Vagina (tissue), 2 donors: ENCODE measurements at places on chromosomes 5 and 9.

DNA sequence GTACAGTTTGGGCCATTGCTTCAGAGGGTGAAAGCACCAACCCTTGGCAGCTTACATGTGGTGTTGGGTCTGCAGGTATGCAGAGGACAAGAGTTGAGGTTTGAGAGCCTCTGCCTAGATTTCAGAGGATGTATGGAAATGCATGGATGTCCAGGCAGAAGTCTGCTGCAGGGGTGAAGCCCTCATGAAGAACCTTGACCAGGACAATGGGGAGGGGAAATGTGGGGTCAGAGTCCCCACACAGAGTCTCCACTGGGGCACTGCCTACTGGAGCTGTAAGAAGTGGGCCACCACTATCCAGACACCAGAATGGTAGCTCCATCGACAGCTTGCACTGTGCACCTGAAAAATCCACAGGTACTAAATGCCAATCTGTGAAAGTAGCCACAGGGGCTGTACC, 113.6 kb upstream of the SPATA31C2 start:
- DNase-seq: no peak

GRCh38 chr9:92650839-92651621, 18.9 kb downstream of the IPPK start:
- no peak for DNase-seq

GRCh38 chr5:16539169-16539666, 73.6 kb upstream of the ZNF622 start:
- DNase-seq: peak; percentile 97

GRCh38 chr9:137188086-137188489, 272 bp downstream of the ANAPC2 start:
- DNase-seq: no peak

- no peak for DNase-seq
Observed at GRCh38 chr5:126373375-126374108, 49.7 kb upstream of the GRAMD2B start.

DNA sequence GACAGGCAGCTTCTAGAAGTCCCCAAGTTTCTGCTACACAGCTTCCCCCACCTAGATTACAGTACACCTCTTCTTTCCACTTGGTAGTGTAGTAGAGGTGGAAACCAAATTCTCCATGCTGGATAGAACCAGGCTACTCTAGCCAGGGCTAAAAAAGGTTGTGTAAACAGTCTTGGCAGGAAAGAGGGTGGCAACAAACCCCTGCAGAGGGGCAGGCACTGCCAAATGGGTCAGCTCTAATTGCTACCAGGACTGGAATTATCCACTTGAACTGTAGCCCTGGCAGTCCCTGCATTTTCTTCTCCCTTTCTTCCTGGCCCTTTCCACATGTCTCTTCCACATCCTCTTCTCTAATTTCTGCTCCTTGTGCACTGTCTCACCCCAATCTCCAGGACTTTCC, 24.8 kb downstream of the RANBP3L start:
- no peak for DNase-seq

DNA sequence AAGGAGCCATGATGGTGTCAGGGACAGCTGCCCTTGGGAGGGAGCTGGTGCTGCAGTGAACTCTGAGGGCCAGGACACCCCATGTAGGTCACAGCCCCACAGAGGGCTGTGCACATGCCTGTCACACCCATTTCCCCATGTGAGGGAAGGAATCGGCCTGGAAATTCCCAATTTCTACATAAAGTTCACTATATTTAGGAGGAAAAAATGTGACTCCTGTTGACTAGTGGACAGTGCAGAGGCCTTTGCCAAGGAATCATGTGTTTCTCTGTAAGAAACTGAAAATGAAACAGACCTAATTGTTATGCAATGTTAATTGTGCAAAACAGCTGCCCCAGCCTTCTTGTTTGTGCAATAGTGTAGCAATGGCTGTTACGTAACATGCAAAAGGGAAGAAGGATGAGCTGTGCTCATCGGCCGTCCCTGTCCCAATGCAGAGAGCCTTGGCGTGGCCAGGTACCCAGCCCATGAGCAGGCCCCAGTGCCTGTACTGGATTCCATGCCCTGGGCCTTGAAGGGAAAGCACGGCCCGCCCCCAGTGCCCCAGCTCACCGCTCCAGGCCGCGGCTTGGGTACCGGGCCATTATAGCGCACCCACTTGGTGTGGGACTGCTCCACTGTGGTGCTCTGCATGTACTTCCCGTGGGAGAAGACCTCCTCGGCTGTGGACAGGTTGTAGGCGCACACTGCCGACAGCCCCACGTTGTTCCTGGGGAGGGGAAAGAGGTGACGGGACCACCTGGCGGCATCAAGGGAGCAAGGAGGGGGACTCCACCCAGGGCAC, 70.0 kb downstream of the SECISBP2 start:
- no peak for DNase-seq

DNA sequence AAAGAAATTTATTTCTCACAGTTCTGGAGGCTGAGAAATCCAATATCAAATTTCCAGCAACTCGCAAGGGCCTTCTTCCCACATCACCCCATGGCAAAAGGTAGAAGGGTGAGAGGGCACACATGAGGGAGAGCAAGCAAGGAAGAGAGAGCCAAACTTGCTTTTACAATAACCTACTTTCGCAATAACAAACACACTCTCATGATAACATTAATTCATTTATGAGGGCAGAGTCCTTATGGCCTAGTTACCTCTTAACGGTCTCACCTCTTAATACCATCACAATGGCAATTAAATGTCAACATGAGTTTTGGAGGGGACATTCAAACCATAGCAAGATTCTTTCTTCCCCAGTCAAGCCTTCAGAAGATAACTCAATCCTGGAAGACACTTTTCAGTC, 11.6 kb upstream of the HRH2 start:
- no peak for DNase-seq

GRCh38 chr5:126675338-126675737, 74.6 kb downstream of the PHAX start:
- DNase-seq: no peak

DNA sequence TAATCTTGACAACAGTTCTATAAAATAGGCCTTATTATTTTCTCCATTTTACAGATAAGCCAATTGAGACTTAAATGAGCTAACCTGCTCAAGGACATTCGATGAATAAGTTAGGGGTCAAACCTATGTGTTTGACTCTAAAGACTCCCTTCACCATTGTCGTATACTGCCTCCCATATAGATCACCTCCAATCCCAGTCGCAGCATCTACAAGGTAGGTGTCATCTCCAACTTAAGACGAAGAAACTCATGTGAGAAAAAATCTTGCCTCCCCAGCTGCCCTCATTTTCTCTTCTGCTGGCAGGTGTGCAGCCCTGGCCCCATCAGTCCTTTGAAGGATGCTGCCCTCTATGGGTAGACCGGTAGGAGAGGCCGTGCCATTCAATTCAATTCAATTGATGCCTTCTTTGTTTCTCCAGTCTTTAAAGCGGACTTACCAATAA, 75.2 kb upstream of the SMARCA2 start:
- DNase-seq: no peak

- no peak for DNase-seq
Observed at GRCh38 chr9:84785792-84786547, 116.4 kb downstream of the NTRK2 start.

DNA sequence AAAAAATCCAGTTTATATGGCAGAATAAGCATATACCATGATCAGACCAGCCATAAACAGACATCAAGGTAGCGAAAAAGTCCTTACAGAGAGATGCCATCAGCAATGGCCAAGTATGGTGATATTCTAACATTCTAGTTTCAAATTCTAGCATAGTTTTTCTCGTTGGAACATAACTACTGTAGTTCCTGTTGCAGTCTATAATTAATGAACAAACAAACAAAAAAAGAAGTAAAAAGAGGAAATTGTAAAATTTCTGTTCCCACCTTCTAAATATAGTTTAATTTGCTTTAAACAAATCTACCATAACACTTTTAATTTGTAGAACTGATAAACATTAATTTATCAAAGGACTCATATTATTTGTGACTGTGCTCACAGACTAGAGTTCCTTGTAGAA, 9.9 kb upstream of the CD180 start:
- DNase-seq: no peak

DNA sequence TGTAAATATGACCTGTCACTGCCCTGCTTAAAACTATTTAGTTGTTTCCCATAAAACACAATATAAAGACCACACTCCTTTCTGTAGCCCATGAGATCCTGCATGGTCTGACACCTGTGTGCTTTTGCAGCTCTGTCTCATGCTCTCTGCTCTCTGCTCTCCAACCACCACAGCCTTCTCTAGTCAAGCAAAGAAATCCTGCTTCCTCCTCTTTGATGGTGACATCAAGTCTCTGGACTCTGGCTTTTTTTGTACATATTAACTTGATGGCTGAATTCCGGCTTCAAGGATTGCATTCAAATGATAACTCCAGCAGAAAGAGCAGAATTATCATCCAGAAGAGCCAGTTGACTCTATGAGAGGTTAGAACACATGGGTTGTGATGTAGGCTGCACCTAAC, 58.2 kb downstream of the CHSY3 start:
- no peak for DNase-seq

DNA sequence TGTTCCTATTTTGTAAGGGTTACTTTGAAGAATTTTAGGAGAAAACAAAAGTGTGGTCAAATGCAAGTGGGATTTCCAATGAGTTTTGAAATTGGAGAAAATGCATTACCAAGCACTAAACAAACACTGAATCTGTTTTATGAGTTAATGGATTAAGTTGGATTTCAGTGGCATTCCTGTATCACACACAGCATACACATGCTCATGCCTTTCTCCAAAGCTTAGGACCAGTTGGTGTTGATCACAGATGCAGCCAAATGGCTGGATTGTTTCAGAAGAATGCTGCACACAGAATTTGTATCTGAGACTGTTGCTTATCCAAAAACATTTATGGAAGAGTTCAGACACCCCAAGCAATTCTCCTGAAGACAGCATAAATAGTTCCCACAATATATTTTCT, 611.1 kb downstream of the ACTL7B start:
- DNase-seq: no peak

GRCh38 chr5:103345461-103345860, 86.9 kb downstream of the MACIR start:
- no peak for DNase-seq

DNA sequence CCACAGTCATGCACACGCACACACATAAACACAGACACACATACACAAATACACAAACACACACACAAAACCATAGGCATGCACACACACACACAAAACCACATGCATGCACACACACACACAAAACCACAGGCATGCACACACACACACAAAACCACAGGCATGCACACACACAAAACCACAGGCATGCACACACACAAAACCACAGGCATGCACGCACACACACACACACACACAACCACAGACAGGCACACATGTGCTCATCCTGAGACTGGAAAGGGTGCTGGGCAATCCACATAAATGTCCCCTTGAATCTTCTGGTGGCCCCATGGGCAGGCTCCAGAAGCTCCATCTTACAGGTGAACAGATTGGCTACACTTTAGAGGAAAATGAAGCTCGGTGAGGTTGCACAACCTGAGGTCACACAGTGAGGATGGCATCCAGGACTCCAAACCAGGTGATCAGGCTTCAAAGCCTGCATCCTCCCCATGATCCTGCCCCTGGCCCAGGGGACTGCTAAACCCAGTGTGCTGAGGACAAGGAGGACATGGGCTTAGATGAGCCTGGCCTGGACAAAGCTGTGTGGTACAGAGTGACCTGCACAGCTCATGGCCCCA, 144.8 kb downstream of the GADD45G start:
- no peak for DNase-seq

- DNase-seq: no peak
Observed at GRCh38 chr9:114151426-114151956, 3.8 kb upstream of the COL27A1 start.
